Osteocyte (in vitro differentiated cells): ENCODE measurements at places on chromosomes 3 and 15. TPM values are rescaled to one million over a fixed set of nuclear protein-coding genes. Genes with fewer than 3 reads are reported as not detected.

The TRIM42 gene
- not detected in 2 replicates for total RNA-seq

DNA sequence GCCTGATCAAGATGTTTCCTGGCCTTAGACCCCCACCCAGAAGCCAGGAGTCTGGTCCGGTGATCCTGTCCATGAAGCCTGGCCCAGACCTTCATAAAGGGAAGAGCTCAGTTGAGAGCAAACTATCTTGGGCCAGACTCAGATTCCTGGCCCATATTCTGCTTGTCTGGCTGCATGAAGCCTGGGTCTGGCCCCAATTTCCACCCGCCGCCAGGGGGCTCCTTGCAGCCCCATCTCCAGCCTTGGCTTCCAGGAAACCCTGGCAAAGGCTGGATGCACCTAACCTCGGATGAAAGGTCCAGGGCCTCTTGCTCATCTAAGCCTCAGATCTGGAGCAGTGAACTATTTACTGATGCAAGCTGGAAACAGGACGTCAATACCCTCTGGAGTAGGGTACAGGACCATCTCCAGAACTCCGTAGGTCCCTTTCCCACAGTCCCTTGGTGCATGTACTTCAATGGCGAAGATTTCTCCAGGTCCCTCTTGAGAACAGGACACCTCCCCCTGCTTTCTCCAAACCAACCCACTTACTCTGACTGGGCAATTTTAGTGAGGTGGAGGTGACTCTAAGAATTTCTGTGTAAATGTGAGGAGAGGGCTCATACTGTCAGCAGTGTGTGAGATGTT lies 5.6 kb downstream of the FOXL2 start:
- no peak for DNase-seq

- DNase-seq = no peak
Observed at GRCh38 chr3:171745577-171746319, 64.5 kb downstream of the PLD1 start.

The TRAIP gene
- total RNA-seq = 3.4 and 5.3 TPM in 2 replicates

The ATP10A gene
- 71.9 and 74.2 TPM in 2 replicates for total RNA-seq

GRCh38 chr3:180409170-180409569 lies 192.8 kb upstream of the TTC14 start:
- DNase-seq = no peak

GRCh38 chr15:55589287-55589686 lies 1.1 kb upstream of the PYGO1 start:
- DNase-seq = no peak

DNA sequence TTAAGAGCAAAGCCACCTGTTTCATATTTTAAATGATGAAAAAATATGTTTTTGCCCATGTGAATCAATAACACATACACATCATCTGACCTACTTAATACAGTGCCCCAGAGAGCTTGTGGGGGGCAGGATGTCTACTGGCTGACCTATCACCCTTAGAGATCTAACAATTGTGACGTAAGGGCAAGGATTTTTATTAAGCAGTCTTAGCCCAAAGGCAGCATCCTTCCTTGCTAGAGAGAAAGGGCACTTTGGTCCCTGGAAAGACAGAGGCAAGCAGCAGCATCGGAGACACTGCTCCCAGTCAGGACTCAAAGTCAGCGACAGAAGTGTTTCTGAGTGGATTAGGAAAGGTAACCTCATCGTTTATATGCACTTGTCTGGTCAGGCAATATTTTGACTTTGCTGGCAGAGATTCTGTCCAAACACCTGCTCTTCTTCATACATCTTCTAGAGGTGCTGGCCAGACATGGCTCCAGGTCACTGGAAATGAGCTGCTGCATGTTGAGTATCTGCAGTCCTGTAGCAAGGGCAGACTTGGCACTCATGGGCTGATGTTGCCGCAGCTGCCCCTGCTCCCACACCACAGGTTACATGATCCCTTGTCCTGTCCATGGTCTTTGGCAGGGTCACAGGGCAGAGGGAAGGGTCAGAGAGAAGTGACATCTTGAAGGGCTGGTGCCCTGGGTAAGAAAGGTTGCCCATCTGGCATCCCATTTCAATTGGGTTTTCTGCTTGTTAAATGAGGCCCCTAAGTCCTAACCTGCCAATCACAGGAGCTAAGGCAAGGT lies 1.8 kb downstream of the CXCR6 start:
- no peak for DNase-seq

DNA sequence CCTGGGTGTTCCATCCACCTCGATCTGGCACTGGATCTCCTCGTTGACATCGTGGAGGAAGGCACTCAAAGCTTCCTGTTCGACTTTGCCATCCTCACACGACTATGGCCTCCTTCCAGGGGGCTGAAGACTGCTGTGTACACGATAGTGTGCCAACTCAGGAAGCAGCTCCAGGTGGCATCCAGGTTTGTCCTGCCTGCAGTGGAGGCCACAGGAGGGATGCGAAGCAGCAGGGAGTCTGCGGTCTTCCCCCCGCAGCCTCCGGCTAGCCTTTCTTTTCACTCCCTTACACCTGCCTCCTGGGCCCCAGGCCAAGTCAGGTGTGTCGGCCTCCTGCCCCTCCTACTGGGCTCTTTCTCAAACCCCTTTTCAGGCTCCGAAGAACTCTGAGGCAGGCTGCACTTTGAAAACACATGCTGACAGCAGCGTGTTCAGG lies 32.2 kb downstream of the SYNM start:
- peak; percentile 73 for DNase-seq

GRCh38 chr15:46620392-46621013 lies 985.7 kb downstream of the SQOR start:
- DNase-seq = no peak

DNA sequence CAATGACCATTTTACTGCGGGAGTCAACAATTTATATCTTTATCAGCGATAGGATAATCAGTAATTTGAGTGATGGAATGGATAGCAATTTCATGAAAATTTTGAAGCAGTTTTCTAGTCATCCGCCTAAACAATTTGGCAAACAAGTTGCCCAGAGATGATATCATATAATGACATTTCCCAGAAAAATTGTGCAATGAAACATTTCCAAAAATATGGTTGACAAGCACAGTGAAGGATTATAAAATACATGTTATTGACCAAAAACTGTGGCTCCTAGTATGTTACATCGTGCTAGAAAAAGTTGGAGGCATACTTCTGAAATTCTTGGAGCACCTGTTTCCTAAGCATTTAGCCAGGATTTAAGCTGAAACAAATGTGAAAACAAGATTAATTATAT lies 145.1 kb downstream of the GHSR start:
- DNase-seq = no peak

GRCh38 chr3:189975391-189975990 lies 145.2 kb downstream of the P3H2 start:
- no peak for DNase-seq

DNA sequence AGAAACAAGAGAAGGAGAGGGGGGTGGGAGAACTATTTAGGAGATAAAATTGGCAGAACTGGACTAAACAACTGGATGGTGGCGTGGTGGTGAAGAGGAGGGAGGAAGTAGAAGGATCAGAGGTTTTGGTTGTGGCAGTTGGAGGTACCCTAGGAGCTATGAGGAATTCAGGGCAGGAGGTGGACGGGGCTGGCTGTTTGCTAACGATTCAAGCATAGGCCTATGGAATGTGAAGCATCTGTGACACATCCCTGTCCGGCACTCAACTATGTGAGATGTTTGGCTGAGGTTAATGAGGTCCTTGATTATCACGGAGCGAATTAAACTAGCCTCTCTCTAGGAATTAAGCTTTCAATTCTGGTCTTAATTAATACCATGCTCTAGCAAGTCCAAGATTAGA lies 13.5 kb downstream of the TARS3 start:
- no peak for DNase-seq

- DNase-seq = no peak
Observed at GRCh38 chr3:140708815-140709214, 31.0 kb downstream of the TRIM42 start.
